ENCODE measurements at places on chromosomes 4 and X.
A peak's percentile ranks its signal among the peaks of the same experiment; 100 is the strongest.

GRCh38 chrX:150880808-150881165 lies 17.7 kb downstream of the CD99L2 start:
- peak; percentile 8 for DNase-seq

DNA sequence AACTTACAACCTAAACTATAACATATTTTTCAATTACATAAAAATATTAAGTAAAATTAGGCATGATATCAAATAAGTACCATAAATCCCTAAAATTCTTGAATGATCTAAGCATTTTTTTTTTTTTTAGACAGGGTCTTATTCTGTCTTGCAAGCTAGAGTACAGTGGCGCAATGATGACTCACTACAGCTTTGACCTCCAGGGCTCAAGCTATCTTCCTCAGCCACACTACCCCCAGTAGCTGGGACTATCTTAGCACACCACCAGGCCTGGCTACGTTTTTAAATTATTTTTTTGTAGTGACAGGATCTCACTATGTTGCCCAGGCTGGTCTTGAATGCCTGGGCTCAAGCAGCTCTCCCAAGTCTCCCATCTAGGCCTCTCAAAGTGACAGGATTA lies 1042.3 kb downstream of the FSTL5 start:
- DNase-seq: no peak

DNA sequence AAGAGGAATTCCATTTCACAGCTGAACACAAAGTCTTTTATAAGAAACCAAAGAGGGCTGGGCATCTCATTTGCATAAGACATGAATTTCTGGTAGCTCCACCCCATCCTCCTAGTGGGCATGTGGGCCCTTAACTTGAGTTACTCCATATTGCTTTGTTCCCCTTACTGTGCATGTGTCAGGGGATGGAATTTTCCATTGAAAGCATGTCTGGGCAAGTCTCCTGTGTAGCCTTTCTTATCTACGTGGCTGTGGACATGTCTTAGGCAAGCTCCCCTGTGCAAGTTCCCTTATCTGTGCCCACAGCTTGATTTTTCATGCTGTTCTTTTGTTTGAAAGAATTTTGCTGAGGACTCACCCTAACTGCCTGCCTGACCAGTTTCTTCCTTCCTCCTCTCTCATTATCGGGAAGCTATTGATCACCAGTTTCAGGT lies 123.5 kb upstream of the JADE1 start:
- no peak for DNase-seq

- no peak for DNase-seq
Measured at GRCh38 chr4:41475402-41475801, 62.6 kb upstream of the LIMCH1 start.

DNA sequence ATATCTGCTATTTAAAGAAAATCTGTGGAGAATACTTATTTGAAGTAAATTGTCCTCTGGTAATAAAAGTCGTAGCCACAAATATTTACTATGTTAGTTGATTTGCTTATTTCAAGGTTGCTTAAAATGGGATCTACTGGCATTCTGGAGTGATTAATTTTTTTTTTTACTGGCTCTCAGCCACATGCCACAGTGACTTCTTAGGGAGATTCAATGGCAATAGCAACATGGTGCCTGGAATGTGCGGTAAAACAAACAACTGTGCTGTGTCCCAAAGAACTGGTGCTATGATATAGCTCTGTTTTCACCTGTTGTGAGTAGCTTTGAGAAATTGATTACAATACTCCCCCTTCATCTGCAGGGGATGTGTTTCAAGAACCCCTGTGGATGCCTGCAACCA lies 324.3 kb downstream of the GPAT3 start:
- no peak for DNase-seq

DNA sequence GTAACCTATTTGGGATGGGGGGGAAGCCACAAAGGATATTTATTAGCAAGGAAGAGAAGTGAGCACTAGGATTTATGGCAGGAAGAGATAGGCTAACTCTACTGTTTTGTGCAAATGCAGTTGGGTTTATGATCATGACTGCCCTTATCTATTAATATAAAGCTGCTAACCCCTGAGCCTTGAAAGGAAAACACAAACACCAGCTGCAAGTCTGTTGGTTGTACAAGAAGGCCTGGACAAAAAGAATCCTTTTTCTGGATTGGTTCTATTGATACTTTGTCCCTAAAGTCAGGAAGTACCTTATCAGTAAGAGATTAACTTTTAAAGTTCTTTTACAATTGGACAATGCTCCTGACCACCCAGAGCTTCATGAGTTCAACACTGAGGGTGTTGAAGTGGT lies 188.8 kb downstream of the LRBA start:
- DNase-seq: no peak

DNA sequence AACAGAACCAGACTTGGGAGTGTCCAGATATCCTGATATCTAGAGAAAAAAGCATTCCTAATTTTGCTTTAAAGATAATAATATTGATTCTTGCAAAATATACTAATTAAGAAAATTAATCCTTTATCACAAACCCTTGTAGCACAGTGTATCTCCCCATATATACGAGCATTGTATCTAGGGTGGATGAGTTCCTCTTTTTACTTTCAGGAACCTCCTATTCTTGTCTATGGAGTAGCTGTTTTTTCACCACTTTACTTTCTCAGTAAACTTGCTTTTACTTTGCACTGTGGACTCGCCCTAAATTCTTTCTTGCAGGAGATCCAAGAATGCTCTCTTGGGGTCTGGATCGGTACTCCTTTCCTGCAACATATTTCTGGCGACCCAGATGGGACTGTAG lies 103.9 kb downstream of the GLUD2 start:
- DNase-seq: no peak

DNA sequence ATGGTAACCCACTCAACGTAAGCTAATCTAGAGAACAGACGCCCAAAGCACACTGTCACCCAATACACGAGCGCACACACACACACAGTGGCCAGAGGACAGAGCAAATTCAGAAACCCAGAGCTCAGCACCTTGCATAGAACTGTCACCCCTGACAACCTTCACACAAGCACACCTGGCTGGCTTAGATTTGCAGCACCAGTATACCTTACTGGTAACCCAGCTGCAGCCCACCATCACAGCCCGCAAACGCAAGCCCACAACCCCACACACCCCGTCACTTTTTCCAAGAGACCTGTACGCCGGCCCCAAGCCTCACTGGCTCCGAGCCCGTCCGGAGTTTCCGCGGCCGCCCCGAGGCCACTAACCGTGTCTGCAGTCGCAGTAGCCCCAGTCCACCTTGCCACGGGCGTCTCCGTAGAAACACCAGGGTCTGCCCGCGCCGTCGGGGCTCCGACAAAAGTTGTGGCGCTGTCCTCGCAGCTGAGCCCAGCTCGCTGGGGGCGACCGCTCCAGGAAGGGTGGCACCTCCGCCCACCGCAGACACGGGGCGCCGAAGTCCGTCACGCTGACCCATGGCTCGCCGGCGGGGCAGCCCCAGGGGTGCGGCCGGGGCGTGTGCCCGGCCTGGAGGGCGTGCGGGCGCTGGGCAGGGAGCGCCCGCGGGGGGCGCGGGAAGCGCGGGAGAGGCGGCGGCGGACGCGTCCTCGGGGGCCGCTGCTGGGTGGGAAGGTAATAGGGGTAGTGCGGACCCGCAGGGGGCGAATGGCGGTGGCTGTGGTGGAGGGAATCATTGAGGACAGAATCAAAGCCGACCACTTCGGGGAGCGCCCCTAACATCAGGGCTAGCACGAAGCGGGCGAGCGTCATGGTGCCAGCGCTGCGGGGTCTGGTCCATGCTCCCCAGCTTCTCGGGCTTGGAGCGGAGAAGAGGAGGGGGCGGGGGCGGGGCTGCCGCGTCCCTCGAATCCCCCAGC lies 664 bp downstream of the PRSS12 start:
- DNase-seq: no peak

GRCh38 chr4:169253904-169254303 lies 16.9 kb downstream of the SH3RF1 start:
- no peak for DNase-seq

GRCh38 chr4:57499786-57500185 lies 389.6 kb upstream of the IGFBP7 start:
- no peak for DNase-seq

- DNase-seq: no peak
Measured at GRCh38 chr4:84751707-84752106, 168.8 kb downstream of the CDS1 start.

- DNase-seq: no peak
Measured at GRCh38 chr4:26859762-26860156, 882 bp upstream of the STIM2 start.

- DNase-seq: no peak
Measured at GRCh38 chr4:154577324-154577723, 13.2 kb downstream of the FGA start.

DNA sequence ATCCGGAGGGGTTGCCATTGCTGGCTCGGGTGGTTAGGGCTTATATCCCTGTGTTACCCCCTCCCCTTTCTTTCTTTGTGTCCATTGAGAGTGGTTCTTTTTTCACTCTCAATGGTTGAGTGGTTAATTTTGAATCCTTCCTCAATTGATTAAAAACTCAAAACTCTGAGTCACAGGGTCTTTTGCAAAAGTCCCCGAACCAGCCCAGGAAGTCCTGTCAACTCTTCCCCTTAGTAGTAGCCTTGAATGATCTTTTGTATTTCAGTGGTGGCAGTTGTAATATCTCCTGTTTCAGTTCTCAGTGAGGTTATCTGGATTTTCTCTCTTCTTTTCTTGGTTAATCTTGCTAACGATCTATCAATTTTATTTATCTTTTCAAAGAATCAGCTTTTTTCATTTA lies 170.0 kb upstream of the GYPA start:
- DNase-seq: no peak
